ENCODE measurements at places on chromosomes 16 and 17.

- DNase-seq, result no peak
Measured at GRCh38 chr16:17460890-17461289, 9.9 kb downstream of the XYLT1 start.

DNA sequence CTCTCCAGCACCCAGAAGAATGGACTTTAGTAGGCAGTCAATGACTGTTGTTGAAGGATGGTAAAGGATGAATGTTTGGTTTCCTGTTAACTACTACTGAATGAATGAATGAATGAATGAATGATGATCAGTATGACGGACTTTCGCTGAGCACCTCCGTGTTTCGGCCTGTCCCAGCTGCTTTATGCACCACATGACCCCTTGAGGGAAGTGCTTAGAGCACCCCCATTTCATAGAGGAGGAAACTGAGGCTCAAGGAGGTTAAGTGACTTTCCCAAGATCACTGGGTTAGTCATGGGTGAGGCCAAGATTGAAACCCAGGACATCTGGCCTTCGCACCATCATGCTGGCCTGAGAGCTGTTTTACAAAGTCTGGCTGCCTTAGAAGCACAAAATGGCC, 6.8 kb downstream of the KCNG4 start:
- DNase-seq, result no peak

GRCh38 chr17:4173781-4174180, 30.8 kb downstream of the CYB5D2 start:
- DNase-seq, result no peak

GRCh38 chr16:87321336-87322107, 4.3 kb upstream of the C16orf95 start:
- DNase-seq, result no peak

DNA sequence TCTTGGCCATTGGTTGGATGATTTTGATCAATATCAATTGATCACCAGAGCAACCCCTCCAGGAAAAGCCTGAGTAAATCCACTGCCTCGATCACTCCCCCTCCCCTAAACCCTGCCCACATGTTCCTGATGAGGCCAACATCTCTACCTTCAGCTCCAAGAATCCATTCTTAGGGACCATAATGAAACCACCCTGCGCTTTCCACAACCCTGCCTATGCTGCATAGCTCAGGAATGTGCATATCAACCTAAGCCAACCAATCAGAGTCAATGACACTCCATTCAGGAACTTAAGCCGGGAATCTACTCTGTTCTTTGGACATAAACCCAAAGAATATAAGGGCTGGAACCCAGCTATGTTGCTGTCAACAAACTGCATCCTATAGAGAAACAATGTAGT, 86.3 kb downstream of the MYH11 start:
- DNase-seq, result no peak

DNA sequence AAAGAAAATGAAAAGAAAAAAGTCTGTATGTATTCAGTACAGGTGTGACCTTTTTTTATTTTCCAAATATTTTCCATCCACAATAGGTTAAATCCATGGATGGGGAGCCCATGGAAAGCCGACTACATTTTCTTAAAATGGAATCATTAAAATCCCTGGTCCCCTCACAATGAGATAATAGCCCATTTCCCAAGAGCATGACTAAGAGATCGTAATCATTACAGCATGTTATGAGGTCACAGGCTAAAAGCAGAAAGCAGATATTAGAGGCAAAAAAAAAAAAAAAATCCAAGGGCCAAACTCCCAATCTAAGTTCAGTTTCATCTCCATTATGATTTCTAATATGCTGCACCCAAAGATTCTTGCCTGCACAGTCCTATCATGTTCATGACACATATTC, 44.7 kb downstream of the CYTH1 start:
- no peak for DNase-seq

GRCh38 chr16:55294931-55295342, 29.1 kb upstream of the IRX6 start:
- DNase-seq, result no peak

DNA sequence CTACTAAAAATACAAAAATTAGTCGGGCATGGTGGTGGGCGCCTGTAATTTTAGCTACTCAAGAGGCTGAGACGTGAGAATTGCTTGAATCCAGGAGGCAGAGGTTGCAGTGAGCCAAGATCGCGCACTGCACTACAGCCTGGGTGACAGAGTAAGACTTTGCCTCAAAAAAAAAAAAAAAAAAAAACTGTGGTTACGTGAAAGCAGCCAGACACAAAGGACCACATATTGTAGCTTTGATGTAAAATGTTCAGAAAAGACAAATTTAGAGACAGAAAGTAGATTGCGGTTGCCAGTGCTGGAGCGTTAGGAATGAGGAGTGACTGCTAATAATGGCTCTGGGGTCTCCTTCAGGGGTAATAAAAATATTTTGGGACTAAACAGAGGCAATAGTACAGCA, 4.0 kb upstream of the MEAK7 start:
- DNase-seq, result no peak

GRCh38 chr17:5545051-5545987, 39.0 kb downstream of the NLRP1 start:
- DNase-seq, result no peak

GRCh38 chr17:72631568-72631948, 460.9 kb downstream of the SLC39A11 start:
- no peak for DNase-seq

DNA sequence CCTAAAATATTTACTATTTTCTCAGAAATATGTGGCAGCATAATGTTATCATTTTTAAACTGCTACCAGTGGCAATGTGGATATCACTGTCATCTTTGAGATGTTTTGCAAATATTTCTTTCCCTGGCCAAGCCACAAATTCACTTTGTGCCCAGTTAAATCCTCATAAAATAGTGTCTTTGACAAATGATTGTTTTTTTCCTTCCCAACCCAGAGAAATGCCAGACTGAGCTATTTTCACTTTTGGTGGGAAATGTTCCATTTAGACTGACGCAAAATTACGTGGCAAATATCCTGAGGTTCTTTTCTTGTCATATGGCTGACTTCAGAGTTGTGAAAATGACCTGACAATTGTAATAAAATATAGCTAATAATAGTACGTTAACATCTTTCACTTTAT, 807.0 kb upstream of the SOX9 start:
- DNase-seq, result no peak

- DNase-seq, result no peak
Measured at GRCh38 chr17:48994549-48995303, 2.5 kb upstream of the IGF2BP1 start.

- DNase-seq, result no peak
Measured at GRCh38 chr17:77966476-77966875, 8.0 kb downstream of the TNRC6C start.

GRCh38 chr17:39960524-39961041, 2.2 kb upstream of the GSDMA start:
- DNase-seq, result no peak

- peak; percentile 34 for DNase-seq
Measured at GRCh38 chr17:63984651-63985386, 12.1 kb upstream of the SCN4A start.

GRCh38 chr16:13269905-13270528, 368.6 kb downstream of the SHISA9 start:
- DNase-seq, result no peak

DNA sequence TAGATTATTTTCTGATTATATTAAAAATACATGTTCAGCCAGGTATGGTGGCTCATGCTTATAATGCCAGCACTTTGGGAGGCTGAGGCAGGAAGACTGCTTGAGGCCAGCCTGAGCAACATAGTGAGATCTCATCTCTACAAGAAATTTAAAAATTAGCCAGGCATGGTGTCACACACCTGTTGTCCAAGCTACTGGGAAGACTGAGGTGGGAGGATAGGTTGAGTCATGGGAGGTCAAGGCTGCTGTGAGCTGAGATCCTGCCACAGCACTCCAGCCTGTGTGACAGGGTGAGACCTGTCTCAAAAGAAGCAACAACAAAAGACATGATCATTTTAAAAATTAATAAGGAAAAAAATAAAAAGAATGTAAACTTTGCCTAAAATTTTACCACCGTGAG, 40.7 kb downstream of the PRAC1 start:
- DNase-seq, result no peak

DNA sequence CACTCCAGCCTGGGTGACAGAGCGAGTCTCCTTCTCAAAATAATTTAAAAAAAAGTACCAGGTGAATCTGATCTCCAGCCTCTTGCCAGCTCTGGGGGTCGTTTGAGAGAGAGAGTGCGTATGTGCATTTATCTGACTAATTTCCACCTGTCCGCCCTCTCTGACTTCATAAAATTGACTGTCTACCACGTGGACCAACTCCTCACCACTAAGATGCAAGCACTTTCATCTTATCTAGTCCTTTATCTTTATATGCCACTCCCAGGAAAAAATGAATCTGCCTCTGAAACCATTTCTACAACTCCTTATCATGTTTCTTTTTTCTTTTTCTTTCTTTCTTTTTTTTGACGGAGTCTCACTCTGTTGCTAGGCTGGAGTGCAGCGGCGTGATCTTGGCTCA, 55.8 kb downstream of the HS3ST3A1 start:
- no peak for DNase-seq

All from stimulated activated CD4-positive, alpha-beta T cell treated with anti-CD3 and anti-CD28 coated beads, Interleukin-2, amount 100 ng/mL, for 48 hours (primary cell).